ENCODE measurements at places on chromosomes 16 and 17. TPM values are rescaled to one million over a fixed set of nuclear protein-coding genes. Genes with fewer than 3 reads are reported as not detected.

DNA sequence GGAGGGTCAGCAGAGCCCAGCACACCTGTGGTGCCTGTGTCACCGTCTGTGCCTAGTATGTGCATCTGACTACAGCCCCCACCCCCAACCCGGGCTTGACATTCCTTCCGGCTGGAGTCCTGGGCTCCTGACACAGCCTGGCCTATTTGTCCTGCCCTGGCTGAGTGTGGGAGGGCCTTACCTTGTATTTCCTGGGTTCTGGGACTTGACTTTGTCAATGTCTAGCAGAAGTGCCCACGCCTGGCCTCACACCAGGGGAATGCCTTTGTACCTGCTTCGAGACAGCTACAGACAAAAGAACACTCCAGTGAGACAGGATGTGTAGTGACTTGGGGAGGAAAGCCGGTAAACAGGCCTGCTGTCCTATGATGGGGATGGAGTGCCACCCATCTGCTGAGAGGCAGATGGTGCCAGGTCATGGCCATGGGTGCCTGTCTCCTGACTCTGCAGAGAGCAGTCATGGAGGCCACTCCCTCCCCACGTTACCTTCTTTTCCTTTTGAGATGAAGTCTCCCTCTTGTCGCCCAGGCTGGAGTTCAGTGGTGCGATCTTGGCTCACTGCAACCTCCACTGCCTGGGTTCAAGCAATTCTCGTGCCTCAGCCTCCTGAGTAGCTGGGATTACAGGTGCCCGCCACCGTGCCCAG, 42.8 kb downstream of the TNFRSF13B start:
- no peak for DNase-seq

- DNase-seq: no peak
Measured at GRCh38 chr16:75415169-75415905, 18.0 kb downstream of the CFDP1 start.

GRCh38 chr16:66605177-66605978, 874 bp downstream of the CMTM3 start:
- no peak for DNase-seq

DNA sequence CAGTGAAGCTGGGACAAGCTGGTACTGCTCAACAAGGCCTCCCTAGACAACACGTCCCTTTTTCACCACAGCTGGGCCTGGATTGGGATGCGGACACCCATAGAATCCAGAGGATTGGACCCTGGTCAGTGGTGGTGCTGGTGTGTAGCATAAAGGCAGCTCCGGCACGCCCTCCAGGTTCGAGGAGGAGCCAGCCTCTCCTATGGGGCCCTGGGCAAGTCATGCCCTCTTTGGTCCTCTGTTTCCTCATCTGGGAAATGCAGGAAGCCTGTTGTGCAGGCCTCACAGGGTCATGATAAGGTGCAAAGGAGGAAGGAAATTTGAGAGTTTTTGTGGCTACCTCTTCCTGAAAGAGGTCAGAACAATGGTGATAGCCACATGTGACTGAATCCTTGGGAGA, 1741.7 kb downstream of the TP53TG3F start:
- DNase-seq: no peak

DNA sequence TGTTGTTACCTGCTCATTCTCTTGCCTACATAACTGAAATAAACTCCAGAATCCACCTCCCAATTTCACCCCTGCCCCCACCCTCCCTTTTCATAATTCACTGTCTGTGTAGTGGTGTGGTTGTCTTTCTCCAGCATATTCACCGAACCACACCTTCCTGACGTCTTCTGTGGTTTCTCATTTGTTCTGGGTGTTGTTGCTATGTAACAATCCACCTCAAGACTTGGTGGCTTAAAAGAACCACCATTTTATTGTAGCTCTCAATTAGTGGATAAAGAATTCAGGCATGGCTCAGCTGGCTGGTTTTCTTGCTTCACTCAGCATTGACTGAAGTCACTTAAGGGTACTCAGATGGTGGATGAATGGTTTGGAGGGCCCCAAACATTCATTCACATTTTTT, 229.8 kb downstream of the MAF start:
- DNase-seq: no peak

DNA sequence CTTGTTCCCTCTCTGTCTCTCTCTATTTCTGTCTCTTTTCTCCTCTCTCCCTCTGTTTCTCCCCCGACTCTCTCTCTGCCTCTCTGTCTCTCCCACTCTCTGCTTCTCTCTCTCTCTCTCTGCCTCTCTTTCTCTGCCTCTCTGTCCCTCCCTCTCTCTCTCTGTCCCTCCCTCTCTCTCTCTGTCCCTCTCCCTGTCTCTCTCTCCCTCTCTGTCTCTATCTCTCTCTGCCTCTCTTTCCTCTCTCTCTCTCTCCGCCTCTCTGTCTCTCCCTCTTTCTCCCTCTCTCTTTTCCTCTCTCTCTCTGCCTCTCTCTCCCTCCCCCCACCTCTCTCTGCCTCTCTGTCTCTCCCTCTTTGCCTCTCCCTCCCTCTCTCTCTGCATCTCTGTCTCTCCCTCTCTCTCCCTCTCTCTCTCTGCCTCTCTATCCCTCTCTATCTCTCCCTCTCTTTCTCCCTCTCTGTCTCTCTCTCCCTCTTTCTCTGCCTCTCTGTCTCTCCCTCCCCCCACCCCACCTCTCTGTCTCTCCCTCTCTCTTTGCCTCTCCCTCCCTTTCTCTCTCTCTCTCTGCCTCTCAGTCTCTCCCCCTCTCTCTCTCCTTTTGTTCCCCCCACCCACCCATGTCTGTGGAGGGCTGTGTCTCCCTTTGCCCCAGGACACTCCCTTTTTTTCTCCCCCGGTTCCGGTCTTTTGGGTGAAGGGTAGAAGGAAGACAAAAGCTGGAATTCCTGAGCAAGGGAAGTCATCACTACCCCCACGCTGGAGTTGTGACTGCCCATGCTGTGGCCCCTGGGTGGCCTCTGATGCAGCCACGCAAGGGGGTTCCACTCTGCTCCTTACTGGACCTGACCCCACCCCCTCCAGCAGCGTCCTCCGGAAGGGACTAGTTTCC, 27.1 kb upstream of the MGAT5B start:
- DNase-seq: no peak

DNA sequence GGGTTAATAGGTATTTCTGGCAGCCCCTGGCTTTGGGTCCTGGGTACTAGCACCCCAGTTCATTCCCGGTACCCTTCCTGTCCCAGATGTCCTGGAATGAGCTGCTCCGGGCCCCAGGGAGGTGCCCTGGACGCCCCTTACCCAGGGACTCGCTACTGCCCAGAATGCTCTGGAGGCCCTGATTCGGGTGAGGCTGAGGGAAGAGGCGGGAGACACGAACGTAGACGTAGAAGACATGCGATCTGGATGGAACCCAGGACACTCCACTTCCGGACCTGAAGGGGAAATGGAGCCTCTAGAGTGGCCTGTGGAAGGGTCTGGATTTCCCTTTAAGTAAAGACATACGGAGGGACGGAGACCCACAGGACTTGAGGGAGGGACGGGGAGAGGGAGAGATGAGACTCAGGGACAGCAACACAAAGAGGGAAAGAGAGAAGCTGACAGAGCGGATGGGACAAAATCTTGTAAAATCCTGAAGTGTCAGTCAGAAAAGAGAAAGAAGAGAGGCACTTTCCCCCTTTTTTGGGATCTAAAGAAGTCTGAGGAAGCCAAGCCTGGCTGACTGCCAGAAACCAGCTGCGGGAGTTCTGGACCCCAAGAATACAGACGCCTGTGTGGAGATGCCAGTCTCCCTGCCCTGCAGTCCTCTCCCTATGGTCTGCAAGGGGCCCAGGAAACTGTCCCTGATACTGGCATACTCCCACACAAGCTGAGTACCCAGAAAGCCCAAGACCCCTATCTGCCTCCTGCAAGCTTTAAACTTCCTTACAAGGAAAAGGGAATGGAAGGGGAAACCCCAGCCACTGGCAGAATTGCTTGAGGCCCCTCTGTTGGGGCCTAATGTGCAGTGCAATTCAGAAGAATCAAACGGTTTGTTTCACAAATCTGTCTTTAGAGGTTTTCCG, 1.0 kb upstream of the HOXB13 start:
- DNase-seq: no peak

- no peak for DNase-seq
Measured at GRCh38 chr16:86923656-86924055, 345.3 kb downstream of the FOXL1 start.

DNA sequence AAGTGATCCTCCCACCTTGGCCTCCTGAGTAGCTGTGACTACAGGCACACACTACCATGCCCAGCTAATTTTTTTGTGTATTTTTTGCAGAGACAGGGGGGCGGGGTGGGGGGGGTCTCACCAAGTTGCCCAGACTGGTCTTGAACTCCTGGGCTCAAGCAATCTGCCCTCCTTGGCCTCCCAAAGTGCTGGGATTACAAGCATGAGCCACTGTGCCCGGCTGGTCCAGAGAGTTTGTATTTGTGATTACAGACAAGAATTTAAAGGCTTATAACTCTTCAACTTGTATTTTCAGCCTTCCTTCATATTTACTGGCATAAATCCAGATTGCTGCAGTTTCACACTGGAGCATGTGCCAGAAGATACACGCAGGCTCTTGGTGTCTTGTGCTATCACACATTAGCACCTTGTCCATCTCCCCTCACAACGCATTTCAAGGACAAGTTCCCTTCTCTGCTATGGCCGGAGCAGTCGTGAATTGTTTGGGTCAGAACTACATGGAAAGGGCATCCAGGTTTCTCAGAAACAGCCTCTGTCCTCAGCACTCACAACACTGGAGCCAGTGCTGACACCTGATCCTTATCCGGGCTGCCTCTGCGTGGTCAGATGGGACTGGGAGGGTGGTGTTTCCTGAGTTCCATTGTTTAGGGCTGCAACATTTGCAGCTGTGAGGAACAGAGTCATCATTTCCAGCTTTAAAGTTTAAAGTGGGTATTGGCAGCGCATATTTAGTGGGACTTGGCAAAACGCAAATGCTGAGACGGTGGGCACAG, 28.1 kb downstream of the WSCD1 start:
- DNase-seq: no peak

DNA sequence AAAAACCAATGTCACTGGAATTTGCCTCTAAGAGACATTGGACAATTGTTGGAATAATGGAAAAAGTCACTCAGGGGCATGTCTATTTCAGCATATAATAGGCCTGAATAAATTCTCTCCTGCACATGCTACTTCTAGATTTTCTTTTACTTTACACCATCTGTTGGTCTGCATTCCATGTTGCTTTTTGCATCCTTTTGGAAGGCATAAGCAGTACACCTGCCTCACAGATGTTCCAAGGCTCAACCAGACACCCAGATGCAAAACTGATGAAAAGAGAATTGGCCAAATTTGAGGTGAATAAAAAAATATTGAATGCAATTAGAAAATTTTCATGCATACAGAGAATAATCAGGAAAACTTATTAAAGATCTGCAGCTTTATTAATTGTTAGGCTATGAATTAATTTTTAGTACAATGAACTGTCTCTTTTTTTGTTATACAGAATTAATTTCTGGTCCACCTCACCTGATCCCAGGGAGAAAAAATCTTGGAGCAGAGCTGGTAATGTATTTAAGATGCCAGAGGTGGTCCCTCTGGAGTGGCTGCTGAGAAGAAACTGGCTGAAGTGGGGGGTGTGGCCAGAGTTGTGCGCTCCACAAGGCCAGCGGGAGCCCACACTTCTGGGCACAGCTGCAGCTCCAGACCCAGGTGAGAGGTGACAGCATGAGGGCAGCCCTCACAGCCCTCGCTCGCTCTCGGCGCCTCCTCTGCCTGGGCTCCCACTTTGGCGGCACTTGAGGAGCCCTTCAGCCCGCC, 778.6 kb downstream of the CDH11 start:
- no peak for DNase-seq

Gene LRRC46
- polyA plus RNA-seq: 1.7 TPM

Measured in GM12878 (cell line).